ENCODE measurements at places on chromosomes 3 and 15. TPM values are rescaled to one million over a fixed set of nuclear protein-coding genes. Genes with fewer than 3 reads are reported as not detected.

DNA sequence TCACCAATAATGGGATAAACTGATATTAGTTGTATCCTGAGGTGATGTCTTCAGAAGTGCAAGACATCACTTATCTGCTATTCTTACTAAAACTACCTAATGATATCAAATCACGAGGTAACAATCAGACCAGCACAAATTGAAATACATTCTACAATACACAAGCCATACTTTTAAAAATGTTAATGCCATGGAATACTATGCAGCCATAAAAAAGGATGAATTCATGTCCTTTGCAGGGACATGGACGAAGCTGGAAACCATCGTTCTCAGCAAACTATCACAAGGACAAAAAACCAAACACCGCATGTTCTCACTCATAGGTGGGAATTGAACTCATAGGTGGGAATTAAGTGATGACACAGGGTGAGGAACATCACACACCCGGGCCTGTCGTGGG lies 129.3 kb downstream of the SST start:
- DNase-seq: no peak

GRCh38 chr15:45199136-45199810 lies 11.5 kb upstream of the SHF start:
- DNase-seq: peak; percentile 42

DZIP1L gene
- total RNA-seq: not detected

- DNase-seq: no peak
These were observed 33.2 kb upstream of the IQSEC1 start for GRCh38 chr3:13106308-13107001.

GRCh38 chr3:160695915-160696327 lies 19.0 kb downstream of the ARL14 start:
- no peak for DNase-seq

HESX1 gene
- 0.24 TPM for total RNA-seq

GRCh38 chr3:187000711-187001151 lies 70.4 kb downstream of the ST6GAL1 start:
- peak; percentile 43 for DNase-seq

IMPG2 gene
- total RNA-seq: 0.29 TPM

ASB14 gene
- total RNA-seq: not detected

CIDEC gene
- total RNA-seq: not detected

TRAIP gene
- total RNA-seq: 6.4 TPM

TUSC7 gene
- not detected for total RNA-seq

DNA sequence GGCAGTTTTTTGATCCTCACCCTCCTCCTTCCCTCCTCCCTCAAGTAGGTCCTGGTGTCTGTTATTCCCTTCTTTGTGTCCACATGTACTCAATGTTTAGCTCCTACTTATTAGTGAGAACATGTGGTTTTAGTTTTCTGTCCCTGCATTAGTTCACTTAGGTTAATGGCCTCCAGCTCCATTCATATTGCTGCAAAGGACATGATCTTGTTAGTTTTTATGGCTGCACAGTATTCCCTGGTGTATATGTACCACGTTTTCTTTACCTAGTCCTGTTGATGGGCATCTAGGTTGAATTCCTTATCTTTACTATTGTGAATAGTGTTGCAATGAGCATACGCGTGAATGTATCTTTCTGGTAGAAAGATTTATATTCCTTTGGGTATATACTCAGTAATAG lies 61.7 kb upstream of the FGF7 start:
- no peak for DNase-seq

DNA sequence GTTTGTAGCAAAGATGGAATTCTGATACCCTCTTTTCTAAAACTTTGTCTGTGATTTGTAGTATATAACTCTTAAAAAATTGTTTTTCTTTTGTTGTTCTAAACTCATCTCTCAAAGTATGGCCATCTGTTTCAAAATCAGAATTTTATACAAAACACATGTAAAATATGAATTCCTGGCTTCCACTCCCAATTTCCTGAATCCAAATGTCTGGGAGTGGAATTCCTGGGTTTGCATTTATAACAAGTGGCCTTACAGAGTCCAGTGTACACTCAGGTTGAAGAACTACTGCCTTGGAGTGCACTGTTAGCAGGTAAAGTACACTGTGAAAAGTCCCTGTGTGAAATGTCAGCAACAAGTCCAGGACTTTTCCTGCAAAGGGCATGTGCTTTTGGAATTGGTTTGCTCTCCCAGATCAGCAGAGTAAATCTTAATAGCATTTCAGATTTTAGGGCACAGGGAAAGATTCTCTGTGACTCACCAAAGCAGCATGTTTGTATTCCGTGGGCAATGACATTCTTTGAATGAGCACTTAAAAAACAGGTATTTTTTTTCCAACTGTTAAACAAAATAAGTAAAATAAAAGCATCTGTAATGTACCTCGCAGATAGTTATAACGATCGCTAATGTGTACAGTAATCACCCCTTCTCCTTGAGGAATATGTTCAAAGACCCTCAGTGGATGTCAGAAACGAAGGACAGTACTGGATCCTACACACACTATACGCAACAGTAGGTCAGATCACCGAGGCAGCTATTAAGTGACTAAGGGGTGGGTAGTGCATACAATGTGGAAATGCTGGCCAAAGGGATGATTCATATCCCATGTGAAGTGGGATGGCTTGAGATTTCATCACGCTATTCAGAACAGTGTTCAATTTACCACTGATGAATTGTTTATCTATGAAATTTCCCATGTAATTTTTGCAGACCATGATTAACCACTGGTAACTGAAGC lies 2.0 kb upstream of the CLDN16 start:
- no peak for DNase-seq

VPS13C gene
- total RNA-seq: 172 TPM

- no peak for DNase-seq
These were observed 107.9 kb downstream of the FMN1 start for GRCh38 chr15:33086500-33087121.

DNA sequence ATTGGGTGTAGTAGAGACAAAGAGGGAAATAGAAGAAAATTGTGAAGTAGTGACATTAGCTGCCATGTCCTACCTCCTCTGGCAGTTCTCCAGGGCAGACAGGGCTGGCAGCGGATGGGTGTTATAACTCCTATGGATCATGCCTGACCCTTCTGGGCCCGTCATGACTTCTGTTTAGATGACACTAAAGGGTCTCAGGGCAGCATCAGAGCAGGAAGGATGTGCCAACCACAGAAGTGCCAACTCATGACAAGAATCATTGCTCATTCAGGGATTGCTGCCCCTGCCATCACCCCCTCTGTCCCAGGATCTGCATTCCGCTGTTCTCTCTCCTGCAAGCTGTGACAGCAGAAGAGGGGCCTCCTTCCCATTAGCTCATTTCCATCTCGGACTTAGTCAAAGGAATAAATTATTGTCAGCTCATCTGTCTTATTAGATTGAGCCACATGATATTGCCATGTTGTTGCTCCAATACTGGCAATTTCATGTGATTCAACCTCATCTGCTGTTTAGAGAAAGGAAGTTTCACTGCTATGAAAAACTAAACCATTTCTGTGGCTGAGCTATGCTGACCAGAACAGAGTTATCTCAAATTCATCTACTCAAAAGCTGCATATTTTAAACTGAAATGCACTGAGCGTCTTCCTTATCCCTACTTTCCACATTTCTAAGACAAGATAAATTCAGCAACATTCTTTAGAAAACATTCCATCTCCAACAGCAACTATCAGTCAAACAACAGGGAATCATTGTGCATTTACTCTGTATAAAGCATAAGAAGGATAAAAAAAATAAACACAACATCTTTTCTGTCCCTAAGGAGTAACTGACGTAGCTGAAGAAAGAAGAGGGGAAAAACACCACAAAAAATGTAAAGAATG lies 271.6 kb downstream of the FHIT start:
- DNase-seq: no peak
